ENCODE measurements at places on chromosomes 4 and X.

- no peak for DNase-seq
Measured at GRCh38 chrX:18010253-18010652, 149.2 kb upstream of the RAI2 start.

DNA sequence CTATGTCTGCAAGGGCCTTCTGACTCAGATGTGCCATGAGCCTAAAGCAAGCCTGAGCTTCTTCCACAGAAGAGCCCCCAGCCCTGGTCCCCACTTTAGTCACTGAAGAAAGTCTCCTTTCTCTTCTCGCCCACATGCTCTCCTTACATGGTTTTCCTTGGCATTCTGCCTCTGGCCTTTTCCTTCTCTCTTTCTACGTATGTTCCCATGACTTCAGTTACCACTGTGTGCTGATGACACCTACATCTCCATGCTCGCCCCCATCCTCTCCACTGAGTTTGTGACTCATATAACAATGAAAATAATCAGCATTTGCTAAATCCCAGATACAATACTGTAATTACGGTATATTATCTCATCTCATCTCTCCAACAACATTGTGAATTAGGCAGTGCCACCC is 149.3 kb downstream of the AMMECR1 start:
- no peak for DNase-seq

DNA sequence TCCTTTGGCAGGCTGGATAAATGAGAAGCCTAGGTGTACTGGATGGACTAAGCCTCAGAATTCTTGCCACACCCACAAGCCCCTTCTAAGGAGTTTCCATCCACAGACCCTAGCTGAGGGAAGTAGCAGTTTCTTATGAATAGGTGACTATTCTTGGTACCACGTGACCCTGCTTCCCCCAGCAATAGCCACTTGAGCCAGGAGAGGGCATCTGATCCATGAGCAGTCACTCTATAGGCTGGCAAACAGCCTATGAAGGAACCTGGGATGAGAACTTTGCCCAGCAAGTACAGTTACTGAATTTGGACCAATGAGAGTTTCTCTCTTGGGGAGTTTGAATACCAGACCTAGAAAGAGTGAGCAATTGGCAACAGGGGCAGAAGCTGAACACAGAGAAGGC is 84.0 kb downstream of the RTL9 start:
- no peak for DNase-seq

DNA sequence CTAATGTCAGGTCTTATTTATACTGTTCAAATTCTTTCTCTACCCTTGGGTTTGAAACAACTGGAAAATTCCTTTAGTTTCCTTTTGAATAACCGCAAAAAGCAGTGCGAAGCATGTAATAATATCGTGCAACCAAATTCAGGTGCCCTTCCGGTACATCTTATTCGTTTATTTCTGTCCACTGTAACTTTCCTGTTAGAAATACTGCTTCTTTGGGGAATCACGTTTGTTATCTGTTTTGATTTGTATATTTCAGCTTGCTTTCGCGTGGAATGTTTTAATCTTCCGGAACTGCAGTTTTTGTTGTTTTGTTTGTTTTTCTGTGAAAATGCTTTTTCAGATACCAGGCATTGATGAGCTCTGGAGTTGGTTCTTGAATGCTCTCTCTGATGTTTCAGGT is 85.7 kb upstream of the HPRT1 start:
- DNase-seq, result no peak

GRCh38 chr4:85448906-85449890 is 25.8 kb upstream of the ARHGAP24 start:
- DNase-seq, result no peak

GRCh38 chr4:184972991-184973390 is 45.3 kb upstream of the HELT start:
- no peak for DNase-seq

- DNase-seq, result no peak
Measured at GRCh38 chr4:61514991-61515390, 314.9 kb downstream of the ADGRL3 start.

- no peak for DNase-seq
Measured at GRCh38 chr4:110008540-110008939, 95.9 kb downstream of the EGF start.

DNA sequence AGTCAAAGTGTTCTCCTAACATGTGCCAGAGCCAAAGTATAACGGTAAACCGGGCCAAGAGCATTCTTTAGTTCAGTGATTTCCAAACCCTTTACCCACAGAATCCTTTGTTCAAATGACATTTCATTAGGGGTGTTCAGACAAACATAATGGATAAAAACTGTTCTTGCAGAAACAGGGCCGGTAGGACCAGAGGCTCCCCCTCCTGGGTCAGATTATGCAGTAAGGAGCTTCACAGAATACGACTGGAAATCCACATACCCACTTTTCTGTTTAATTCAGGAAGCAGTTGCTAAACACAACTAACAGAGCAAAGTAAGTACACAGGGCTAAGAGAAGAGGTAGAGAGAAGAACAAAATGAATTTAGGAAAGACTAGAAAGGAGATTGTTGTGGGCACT is 46.6 kb upstream of the TMEM184C start:
- DNase-seq, result no peak

GRCh38 chr4:182429896-182430295 is 186.7 kb downstream of the TENM3 start:
- no peak for DNase-seq

DNA sequence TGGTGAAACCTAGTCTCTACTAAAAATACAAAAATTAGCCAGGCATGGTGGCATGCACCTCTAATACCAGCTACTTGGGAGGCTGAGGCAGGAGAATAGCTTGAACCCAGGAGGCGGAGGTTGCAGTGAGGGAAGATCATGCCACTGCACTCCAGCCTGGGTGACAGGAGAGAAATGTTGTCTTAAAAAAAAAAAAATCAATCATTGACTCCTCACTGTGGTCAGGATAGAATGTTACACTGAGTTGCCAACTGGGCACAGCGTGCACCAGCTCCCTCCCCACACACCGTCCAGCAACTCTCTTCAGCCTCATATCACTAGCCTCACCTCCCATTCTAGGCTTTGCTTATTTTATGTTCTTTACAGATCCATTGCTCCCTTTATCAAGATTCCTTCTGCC is 79.5 kb downstream of the CHRNA9 start:
- no peak for DNase-seq

DNA sequence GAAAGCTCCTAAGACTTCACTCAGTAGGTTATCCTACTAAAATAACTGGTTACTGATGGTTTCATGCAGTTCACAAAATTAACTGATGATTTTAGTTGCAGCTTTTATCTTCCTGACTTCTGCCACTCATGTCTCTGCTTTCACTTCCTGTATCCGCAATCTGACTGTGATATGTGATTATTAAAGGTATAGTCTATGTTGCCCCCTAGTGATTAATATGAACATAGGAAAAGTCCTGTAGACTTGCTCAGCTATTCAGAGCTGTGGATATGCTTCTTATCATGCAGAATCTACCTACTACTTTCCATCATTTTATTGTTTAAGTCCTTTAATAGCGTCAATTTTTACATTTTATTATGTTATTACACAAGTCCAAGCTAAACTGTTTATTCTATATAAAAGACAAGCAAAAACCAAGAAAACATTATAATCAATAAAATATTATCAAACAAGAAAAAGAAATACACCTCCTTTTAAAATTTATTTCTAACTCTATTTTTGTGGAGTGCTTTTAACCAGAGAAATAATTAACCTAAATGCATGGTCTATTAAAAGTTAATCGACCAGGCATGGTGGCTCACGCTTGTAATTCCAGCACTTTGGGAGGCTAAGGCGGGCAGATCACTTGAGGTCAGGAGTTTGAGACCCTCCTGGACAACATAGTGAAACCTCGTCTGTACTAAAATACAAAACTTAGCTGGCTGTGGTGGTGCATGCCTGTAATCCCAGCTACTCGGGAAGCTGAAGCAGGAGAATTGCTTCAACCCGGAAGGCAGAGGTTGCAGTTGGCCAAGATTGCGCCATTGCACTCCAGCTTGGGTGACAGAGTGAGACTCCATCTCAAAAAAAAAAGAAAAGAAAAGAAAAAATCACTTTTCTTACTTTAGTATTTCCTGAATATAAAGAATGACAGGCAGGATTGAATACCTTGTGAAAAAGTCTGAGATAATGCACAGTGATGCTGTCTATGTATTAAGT is 40.4 kb upstream of the TLR2 start:
- no peak for DNase-seq

GRCh38 chrX:124679199-124679598 is 332.8 kb downstream of the SH2D1A start:
- DNase-seq, result no peak

DNA sequence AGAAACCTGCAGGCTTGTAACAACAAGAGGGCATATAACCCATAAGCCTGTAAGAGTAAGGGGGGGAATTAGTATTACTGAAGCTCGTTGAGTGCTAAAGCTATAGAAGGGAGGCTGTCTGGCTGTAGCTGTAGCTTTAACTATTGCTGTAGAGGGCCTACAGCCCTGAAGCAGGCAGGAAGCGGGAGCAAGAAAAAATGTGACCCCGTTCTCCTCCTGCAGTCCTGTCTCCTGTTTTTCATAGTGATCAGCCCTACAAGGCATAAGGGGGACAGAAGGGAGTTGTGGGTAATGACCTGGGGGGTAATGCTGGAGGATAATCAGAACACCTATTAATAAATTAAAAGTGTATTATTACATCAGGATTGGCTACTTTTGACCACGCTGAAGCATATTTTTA is 206.9 kb upstream of the MAB21L2 start:
- DNase-seq, result no peak

GRCh38 chrX:81392396-81392795 is 190.5 kb downstream of the SH3BGRL start:
- no peak for DNase-seq

DNA sequence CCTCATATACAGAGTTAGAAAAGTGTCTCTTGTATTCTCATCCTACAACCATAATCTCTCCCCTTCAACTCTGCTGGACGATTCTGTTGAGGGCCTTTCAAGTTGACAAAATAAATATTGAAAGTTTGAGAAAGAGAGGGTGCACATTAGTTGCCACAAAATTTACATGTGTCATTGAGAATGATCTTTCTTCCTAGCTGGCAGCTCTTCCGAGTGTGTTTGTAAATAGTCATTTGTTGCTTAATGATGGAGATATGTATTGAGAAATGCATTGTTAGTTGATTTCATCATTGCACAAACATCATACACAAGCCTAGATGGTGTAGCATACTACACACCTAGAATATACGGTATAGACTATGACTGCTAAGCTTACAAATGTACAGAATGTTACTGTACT is 632.8 kb upstream of the AMOT start:
- DNase-seq, result no peak

DNA sequence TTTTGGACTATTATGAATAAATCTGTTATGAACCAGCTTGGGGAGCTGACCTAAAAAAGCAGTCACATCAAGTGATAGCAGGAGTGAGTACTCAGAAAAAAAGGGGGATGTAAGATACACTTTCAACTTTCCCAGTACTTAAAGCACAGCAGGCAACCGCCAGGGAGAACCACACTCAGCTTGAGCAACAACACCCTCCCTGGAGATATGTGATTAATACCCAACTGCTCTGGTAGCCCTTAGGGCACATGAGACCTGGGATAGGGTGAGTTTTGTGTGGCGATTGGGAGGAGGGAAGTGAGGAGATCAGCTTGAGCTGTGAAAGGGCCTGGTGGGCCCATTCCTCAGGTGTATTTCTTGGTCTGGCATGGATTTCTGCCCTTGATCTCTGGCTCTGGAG is 220.3 kb upstream of the SFRP2 start:
- no peak for DNase-seq

GRCh38 chrX:153981771-153982533 is 9.4 kb downstream of the TMEM187 start:
- peak; percentile 59 for DNase-seq

GRCh38 chrX:148784856-148785255 is 284.4 kb downstream of the AFF2 start:
- no peak for DNase-seq

- no peak for DNase-seq
Measured at GRCh38 chr4:162364651-162365050, 200.9 kb upstream of the FSTL5 start.

- DNase-seq, result no peak
Measured at GRCh38 chr4:57220734-57221133, 110.5 kb upstream of the IGFBP7 start.
